CD4-positive, CD25-positive, alpha-beta regulatory T cell (primary cell): ENCODE measurements at places on chromosomes 6 and 20. TPM values are rescaled to one million over a fixed set of nuclear protein-coding genes. Genes with fewer than 3 reads are reported as not detected.
A peak's percentile ranks its signal among the peaks of the same experiment; 100 is the strongest.

DNA sequence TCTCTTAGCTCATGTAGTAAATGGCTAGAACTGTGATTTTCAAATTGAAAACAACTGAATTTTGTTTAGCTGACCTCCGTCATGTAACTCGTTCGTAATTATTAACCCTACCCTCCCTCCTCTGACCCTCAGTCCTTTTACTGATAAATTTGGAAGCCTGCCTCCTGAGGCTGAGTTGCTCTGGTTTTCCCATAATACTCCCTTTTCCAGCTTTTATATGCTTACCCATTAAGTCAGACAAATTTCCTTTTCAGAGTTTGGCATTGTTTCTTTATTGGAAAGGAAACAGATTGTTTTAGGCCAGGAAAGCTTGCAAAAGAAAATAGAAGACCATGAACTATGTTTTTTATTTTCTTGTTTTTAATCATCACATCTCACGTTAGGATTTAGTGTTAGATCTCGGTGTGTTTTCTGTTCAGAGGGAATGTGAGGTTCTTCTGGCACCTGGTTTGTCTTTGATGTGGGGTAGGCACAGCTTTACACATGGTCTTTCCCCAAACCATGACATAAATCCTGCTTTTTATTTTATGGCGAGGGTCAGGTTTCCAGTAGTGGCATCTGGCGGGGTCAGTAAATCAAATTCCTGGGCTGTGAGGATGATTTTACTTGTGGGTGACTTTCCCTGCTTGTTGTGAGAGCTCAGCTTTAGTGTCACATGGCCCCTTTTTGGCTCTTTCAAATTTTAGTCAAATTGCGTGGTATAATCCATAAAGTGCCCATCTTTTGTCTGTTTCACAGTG, 24.5 kb downstream of the PLCB4 start:
- H3K27ac ChIP-seq: no peak overlapping the region
- no peaks in the 10 kb centered on the region for H3K36me3 ChIP-seq
- no peak for DNase-seq
- no peaks in the 10 kb centered on the region for H3K4me1 ChIP-seq

GCLC gene
- total RNA-seq: 19.9 TPM

DNA sequence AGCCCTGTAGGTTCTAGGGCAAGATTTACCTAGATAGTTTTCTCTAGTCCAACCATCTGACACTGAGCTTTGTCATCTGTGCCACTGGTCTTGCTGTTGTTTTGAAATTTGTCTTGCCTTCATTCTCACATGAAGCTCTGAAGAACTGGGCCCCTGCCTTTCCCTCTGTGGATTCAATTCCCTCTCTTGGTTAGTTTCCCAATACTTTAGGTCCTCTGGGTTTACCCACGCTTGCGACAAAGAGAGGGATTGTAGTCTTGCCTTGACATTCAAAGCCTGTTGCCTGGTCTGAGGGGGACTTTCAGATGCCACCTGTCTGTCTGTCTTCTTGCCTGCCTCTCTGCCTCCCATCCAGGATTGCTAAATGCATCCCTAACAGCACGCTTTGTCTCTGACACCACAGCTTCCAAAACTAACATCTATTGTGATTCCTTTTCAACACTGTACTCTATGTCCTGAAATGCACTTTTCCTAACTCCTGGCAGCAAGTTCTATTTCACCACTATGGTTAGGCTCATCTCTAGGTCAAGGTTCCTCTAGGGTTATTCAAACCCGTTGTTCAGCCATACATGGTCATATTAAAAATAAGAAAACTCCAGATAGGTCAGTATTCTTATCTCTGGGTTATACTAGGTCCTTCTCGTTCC, 25.5 kb upstream of the MANEA start:
- H3K4me3 ChIP-seq: no peak overlapping the region
- no peak overlapping the region for H3K27ac ChIP-seq
- H3K36me3 ChIP-seq: no peaks in the 10 kb centered on the region
- H3K4me1 ChIP-seq: no peaks in the 10 kb centered on the region

- H3K4me3 ChIP-seq: no peak overlapping the region
- no peak overlapping the region for H3K27ac ChIP-seq
- H3K27me3 ChIP-seq: no peaks in the 10 kb centered on the region
- no peak for DNase-seq
- peaks cover 10% of the 10 kb centered on the region for H3K4me1 ChIP-seq
Measured at GRCh38 chr6:15384901-15385300, 139.0 kb downstream of the JARID2 start.

DNA sequence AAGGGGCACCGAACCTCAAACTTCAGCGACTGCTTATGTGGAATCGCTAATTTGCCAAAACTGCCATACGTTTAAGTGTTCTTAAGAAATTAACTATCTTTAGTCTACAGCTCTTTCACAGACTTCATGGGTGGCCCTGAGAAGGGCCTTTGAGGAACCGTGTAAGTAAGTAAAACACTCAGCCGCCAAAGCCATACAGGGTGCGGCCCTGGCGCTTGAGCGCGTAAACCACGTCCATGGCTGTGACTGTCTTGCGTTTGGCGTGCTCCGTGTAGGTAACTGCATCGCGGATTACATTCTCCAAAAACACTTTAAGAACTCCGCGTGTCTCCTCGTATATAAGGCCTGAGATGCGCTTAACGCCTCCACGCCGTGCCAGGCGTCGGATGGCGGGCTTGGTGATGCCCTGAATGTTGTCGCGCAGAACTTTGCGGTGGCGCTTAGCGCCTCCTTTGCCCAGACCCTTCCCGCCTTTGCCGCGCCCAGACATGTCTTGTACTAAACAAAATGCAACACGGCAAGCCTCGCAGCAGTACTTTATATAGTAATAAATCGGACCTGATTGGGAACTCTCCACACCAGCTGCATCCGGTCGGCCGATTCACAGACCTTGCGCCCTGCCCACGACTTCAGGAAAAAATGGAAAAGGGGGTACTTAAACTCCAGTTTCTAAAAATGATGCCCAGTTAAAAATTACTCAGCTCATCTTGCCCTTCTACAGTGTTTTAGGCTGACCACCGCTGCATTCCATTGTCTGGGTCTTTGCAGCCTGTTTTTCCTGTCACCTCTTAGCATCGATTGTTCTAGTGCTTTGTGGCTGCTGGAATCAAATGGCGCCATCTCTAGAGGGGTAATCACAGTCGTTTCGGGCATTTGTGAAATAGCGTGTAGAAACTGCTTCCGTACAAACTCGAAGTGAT, 38.9 kb downstream of the OR2B2 start:
- DNase-seq: peak; percentile 93
- H3K36me3 ChIP-seq: no peaks in the 10 kb centered on the region
- peaks cover 25% of the 10 kb centered on the region for H3K4me1 ChIP-seq

GRCh38 chr20:45878076-45878761, 2.8 kb upstream of the ZSWIM1 start:
- no peak overlapping the region for H3K4me3 ChIP-seq
- H3K27me3 ChIP-seq: no peaks in the 10 kb centered on the region
- H3K36me3 ChIP-seq: peaks cover 21% of the 10 kb centered on the region
- no peak for DNase-seq
- H3K4me1 ChIP-seq: peaks cover 13% of the 10 kb centered on the region
- H3K27ac ChIP-seq: no peak overlapping the region

DNA sequence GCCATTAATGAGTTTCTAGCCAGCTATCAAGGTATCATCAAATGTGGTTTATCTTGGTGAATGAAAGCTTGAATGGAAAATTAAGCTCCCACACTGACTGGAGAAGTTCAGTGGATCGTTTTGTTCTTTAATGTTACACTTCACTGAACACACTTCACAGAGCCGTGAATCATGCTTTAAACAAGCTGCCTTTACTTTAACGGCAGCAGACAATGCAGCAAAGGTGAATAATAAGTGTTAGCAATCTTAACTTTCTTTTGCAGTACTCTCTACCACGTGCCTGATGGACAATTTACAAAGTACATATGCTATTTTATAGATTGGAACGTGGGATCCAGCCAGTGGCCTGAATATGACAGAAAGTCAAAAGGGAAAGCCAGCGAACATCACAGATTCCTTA, 424.5 kb downstream of the GRIK2 start:
- DNase-seq: no peak
- H3K27ac ChIP-seq: no peak overlapping the region
- H3K36me3 ChIP-seq: no peaks in the 10 kb centered on the region
- H3K27me3 ChIP-seq: no peaks in the 10 kb centered on the region
- H3K4me3 ChIP-seq: no peak overlapping the region

GRCh38 chr6:136886091-136886490, 36.0 kb upstream of the SLC35D3 start:
- H3K4me3 ChIP-seq: no peak overlapping the region
- no peak overlapping the region for H3K27ac ChIP-seq

GRCh38 chr20:46402331-46402811, 4.0 kb downstream of the ELMO2 start:
- peaks cover 11% of the 10 kb centered on the region for H3K36me3 ChIP-seq
- DNase-seq: no peak
- peaks cover 77% of the 10 kb centered on the region for H3K4me1 ChIP-seq
- H3K27ac ChIP-seq: peak overlapping the region; percentile 84

SEMG1 gene
- total RNA-seq: not detected
